ENCODE measurements at places on chromosomes 2 and 18.

GRCh38 chr2:38033646-38034045, 42.3 kb downstream of the CYP1B1 start:
- no peak for DNase-seq

DNA sequence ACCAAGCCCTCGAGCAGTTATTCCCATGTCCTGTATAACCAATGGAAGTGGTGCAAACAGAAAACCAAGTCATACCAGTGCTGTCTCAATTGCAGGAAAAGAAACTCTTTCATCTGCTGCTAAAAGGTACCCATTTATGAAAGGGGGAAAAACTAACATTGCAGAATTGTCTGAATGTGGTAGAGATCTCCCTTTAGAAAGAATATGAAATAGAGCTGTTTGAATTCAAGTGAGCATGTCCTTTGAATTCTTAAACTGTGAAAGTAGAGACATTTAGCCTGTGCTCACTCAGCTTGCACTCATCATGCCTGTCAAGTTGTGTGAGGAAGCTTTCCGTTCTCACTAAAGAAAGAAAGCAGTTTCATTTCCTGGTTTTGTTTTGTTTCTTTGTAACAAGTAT, 87.4 kb downstream of the EML4 start:
- DNase-seq = no peak

GRCh38 chr2:18597618-18598017, 8.2 kb upstream of the NT5C1B start:
- no peak for DNase-seq

DNA sequence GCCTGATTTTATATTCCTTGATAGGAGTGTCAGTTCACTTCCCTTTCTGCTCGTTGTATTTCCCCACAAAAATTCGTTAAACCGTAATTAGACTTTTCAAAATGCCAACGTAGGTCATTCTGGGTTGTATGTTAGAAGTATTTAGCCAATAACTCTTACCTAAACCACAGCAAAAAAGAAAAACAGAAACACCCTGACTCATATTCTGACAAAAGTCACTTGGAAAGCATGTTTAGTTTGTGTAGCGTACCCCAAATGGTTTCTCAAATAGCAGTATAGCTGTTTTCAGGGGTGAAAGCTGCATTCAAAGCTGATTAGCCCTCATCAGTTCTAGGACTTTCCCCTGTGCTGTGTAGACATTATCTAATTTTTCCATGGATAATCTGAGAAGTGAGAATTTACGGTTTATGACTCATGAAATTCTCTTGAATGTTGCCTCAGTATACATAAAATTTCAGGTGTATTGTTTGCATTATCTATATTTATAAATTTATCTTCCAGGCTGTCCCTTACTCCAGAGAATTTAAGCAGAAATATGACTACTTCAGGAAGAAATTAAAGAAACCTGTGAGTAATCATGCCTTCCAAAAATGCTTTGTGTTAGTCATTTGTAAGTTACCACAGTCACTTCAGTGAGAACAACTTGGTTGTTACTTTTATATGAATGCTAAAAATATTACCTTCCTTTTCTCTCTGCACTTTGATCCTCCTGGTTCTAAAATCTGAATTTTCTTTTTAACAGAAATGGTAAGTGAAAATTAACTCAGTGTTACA, 264.9 kb downstream of the ALPK2 start:
- DNase-seq = no peak

DNA sequence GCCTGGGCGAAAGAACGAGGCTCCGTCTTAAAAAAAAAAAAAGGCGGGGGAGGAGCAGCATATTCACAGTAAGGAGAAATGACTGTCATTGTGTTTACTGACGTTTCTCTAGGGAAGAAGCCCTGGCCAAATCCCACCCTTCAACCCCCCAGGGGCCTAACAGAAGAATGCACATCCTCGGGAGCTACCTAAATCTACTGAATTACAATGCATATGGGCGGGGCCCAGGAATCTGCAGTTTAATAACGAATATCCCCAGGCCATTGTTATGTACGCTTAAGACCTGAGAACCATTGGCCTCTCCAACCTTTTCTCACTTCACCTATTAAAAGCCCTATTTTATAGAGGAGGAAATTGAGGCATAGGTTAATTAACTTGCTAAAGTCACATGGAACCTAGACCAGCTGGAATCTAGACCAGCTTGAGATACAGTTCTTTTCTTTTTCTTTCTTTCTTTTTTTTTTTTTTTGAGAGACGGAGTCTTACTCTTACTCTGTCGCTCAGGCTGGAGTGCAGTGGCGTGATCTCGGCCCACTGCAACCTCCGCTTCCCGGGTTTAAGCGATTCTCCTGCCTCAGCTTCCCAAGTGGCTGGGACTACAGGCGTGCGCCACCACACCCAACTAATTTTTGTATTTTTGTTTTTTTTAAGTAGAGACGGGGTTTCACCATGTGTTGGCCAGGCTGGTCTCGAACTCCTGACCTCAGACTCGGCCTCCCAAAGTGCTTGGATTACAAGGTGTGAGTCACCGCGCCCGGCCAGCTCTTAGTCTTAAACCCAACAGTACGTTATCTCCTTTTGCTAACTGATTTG, 708 bp upstream of the RIF1 start:
- DNase-seq = peak; percentile 75
